ENCODE measurements at places on chromosomes 1 and 21.
A peak's percentile ranks its signal among the peaks of the same experiment; 100 is the strongest.

GRCh38 chr1:29984166-29984861 lies 739.1 kb downstream of the MATN1 start:
- DNase-seq, result no peak

GRCh38 chr21:35674895-35675470 lies 385.3 kb downstream of the SETD4 start:
- DNase-seq, result no peak

- no peak for DNase-seq
Measured at GRCh38 chr1:67556297-67556900, 126.2 kb upstream of the SERBP1 start.

DNA sequence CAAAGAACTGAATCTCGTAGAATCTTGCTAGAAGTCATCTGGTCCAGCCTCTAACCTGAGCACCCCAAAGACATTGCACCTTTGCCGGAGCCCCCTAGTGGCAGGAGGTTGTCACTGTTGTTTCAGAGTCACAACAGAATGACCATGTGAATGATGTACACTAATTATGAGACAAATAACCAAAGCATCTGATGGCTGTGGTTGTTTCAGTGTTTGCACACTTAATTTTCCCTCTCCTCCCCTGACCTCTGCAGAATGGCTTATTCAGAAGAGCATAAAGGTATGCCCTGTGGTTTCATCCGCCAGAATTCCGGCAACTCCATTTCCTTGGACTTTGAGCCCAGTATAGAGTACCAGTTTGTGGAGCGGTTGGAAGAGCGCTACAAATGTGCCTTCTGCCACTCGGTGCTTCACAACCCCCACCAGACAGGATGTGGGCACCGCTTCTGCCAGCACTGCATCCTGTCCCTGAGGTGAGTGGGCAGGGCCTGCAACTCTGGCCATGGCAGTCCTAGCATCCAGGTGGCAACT lies 26.4 kb downstream of the TRAF5 start:
- DNase-seq, result peak; percentile 52

GRCh38 chr1:51559064-51559500 lies 40.0 kb upstream of the EPS15 start:
- no peak for DNase-seq

DNA sequence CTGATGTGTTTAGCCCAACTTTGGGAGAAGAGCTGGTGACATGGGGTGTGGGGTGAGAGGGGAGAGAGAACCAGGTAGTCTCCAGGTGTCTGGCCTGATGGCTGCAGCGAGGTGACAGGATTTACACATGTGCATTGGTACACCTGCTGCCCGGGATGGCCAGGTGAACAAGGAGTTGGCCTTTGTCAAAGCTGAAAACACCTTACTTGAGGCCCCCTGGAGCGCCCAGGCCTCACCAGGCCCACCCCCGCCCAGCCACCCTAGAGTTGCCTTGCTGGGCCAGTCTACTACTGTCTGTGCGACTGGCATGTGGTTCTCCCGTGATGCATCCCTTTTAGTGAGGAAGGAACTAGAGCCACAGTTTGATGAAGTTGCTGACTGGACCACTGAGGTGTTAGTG lies 90.5 kb downstream of the ADARB1 start:
- no peak for DNase-seq

GRCh38 chr1:45187725-45188124 lies 18.7 kb downstream of the ZSWIM5 start:
- no peak for DNase-seq

DNA sequence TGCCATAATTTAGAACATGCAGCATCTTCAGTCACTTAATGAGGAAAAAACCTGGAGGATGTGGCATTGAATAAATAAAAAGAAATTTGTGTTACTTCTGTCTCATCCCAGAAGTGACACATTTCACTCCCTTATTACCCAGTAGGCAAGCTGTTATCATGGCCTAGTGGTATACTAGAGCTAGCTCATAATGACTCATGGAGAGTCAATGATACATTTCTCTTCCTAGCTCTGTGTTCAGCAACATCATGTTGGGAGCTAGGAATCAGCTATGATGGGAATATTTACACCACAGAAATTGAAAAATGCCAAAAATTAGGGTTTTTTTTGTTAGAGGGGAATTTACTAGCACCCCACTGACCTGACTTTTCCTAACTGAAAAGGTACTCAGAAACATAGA lies 182.7 kb downstream of the HMCN1 start:
- DNase-seq, result no peak

GRCh38 chr1:54709547-54710292 lies 5.9 kb upstream of the TTC4 start:
- DNase-seq, result no peak
